ENCODE measurements at places on chromosomes 6 and 20.

DNA sequence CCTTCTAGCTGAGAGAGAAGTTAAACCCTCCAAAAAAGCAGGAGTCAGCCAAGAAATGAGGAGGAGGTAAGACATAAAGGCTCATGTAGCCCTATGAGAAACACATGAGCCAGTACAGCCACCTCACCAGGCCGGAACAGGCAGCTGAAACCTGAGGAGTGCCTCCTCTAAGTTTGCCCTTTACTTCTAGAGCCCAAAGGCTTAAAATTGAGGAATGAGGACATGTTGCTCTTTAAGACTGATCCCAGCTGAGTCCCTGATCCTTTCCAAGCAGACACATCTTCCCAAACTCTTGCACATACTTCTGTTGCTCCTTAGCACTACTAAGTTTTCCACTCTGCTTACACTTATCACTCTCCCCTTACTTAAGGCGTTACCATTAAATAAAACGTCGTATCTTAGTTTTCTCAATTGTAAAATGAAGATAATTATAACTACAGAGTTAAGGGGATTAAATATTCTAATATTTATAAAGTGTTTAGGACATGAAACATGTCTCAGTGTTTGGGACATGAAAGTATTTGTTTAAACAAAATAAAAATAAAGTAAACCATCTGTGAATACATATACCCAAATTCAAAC lies 124.0 kb downstream of the OGFRL1 start:
- DNase-seq, result no peak

DNA sequence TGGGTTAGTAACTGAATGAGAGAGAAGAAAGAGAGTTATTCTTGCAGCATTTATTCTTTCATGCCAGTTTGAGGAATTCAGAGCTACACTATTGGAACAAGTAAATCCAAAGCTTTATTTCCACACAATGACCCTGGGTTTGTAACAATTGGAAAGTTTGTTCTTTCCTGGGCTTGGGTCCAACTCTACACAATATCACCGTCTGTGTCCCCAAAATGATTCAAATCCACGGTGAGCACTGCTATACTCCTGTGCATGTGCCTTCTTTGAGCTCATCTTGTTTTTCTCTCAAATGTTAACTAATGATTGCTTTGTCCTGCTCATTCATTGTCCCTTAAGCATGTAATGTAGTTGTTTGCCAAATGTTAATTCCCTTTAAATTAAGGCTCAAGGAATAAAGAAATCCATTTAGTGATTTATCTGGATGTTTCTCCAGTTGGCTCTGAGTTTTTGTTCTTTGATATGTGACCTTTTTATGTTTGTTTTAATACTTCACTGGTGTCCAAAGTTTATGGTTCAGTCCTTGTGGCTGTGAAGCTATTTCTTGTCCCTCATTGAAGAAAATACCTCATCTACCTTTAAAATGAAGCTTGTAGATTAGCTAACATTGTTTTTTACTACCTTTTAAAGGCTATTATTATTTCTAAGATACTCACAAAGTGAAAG lies 20.5 kb upstream of the CRISP3 start:
- no peak for DNase-seq

- DNase-seq, result no peak
Measured at GRCh38 chr6:106731144-106731842, 101.9 kb downstream of the QRSL1 start.

- no peak for DNase-seq
Measured at GRCh38 chr20:58498470-58499068, 16.6 kb downstream of the APCDD1L start.

DNA sequence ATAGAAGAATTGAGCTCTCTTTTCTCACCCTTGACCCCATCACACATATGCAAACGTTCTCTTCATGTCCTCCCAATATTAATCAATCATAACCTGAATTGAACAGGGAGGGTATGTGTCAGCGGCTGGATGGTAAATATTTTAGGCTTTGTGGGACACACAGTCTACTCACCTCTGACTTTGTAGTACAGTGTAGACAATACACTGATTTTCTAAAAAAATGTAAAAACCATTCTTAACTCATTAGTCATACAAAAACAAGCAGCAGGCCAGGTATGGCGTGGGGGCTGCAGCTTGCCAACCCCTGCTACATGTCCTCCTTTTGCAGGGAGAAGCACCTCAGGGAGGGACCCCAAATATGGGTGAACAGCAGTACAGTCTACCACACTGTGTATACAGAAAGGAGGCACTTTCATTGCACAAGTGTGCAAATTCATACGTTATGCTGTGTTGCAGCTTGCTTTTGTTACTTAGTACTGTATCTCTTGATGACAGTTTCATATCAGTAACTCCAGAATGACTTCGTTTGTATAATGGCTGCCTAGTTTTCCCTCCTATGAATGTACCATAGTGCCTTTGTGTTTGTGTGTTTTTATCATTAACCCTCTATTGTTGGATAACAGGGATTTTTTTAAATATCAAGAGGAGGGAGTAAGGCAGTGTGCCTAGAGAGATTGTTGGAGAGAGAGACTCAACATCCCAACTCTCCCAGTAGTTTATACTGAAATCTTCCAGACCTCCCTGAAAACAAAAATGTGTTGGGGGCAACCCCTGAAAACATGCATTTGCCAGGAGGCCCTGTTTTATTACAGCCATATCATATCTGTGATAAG lies 214.3 kb downstream of the ZMYND8 start:
- DNase-seq, result no peak

DNA sequence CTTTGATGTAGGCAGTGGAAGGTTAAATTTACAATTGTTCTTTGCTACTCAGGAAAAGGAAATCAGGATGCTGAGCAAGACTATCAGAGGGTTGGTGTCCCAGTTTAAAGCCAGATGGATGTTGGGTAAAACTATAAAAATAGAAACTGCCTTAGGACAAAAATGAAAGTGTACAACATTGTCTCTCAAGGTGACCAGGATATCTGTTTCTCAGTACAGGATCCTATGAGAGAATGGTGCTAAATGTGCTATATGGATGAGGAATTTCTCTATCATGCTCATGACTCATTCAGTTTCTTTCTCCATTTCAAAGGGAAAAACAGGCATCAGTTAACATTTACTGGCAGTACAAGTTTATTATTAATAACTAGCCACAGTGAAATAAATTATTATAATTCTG lies 534.2 kb upstream of the GJE1 start:
- no peak for DNase-seq

Measured in SHP77 (cell line).